ENCODE measurements at places on chromosomes 3 and 15.

DNA sequence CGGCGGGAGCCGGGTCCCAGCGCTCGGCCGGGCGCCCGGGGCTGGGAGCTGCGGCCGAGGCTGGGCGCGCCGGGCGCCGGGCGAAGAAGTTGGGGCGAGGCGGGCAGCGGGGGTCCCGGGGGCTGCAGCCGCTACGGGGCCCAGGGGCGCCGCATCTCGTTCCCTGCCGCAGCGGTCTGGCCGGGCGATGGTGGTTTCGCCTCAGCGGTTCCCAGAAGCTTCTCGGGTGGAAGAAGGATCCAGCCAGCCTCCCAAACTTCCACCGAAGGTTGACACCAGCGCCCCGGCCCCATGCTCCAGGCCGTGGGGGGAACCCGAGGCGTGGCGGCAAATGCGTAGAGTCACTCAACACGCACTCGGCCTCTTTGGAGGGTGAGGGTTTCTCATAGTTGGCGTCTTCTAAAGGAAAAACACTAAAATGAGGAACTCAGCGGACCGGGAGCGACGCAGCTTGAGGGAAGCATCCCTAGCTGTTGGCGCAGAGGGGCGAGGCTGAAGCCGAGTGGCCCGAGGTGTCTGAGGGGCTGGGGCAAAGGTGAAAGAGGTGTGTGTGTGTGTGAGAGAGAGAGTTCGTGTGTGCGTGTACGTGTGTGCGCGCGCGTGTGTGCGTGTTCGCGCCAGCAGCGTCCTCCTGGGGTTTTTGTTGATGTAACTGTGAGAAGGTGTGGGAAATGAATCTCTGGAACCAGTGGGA lies 940 bp downstream of the BOC start:
- no peak for DNase-seq

- no peak for DNase-seq
Measured at GRCh38 chr3:103295974-103296570, 861.3 kb downstream of the ZPLD1 start.

DNA sequence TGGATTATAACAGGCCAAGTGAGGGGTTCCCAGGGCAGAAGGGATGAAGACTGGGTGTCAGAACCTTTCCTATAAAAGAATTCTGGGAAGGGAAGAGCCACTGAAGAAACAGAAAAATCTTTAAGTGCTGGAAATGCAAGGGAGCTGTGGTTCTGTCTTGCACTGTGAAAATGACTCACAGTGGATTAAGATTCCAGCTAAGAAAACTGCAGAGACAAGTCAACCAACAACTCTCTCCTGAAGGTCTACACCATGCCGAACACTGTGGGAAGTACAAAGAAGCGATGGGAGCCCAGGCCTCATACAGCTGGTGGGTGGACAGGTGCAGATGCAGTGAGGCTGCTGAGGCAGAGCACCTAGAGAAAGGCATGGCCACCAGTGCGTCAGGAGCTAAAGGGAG lies 27.7 kb downstream of the ZDHHC3 start:
- DNase-seq = no peak

GRCh38 chr3:59699648-59700320 lies 650.0 kb upstream of the CFAP20DC start:
- DNase-seq = no peak

DNA sequence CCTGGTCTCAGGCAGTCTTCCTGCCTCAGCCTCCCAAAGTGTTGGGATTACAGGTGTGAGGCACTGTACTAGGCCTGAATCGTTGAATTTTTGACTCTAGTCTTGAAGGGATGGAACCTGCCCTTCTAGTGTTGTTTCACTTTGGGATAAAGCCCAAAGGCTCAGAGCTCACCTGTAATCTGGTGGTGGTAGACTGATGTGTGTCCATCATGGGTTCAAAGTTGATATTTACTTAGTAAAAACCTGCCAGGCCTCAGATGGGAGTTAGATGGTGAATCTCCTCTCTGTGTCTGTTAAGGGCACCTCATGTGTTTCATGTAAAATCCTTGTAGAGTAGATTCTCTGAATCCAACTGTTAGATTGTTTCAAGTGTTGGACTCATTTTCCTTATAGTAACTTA lies 41.1 kb downstream of the FNDC3B start:
- no peak for DNase-seq

GRCh38 chr3:43055806-43056770 lies 49.8 kb downstream of the POMGNT2 start:
- no peak for DNase-seq

- DNase-seq = no peak
Measured at GRCh38 chr3:149506540-149506939, 32.0 kb downstream of the TM4SF4 start.

- no peak for DNase-seq
Measured at GRCh38 chr3:29374226-29374625, 93.4 kb downstream of the RBMS3 start.

DNA sequence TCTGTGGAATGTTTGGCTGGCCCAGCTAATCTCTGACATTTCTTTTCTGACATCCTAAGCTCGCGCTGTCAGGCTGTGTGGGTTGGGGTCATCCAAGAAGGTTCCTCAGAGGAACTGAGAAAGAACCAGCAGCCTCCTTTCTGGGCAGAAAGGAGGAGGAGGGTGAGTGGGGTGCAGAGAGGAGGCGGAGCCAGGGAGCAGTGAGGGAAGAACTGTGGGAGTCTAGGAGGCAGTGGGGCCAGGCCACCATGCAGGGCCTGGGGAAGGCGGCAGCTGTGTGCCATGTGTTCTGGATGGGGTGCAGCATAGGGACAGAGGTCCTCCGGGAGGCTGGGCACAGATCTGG lies 5.3 kb downstream of the SEMA7A start:
- no peak for DNase-seq

- DNase-seq = no peak
Measured at GRCh38 chr3:31841515-31841914, 139.5 kb downstream of the OSBPL10 start.

- no peak for DNase-seq
Measured at GRCh38 chr3:187799942-187800641, 54.8 kb upstream of the BCL6 start.

- no peak for DNase-seq
Measured at GRCh38 chr15:72354496-72354895, 21.3 kb downstream of the HEXA start.

GRCh38 chr15:51075364-51075763 lies 19.3 kb downstream of the TNFAIP8L3 start:
- no peak for DNase-seq

DNA sequence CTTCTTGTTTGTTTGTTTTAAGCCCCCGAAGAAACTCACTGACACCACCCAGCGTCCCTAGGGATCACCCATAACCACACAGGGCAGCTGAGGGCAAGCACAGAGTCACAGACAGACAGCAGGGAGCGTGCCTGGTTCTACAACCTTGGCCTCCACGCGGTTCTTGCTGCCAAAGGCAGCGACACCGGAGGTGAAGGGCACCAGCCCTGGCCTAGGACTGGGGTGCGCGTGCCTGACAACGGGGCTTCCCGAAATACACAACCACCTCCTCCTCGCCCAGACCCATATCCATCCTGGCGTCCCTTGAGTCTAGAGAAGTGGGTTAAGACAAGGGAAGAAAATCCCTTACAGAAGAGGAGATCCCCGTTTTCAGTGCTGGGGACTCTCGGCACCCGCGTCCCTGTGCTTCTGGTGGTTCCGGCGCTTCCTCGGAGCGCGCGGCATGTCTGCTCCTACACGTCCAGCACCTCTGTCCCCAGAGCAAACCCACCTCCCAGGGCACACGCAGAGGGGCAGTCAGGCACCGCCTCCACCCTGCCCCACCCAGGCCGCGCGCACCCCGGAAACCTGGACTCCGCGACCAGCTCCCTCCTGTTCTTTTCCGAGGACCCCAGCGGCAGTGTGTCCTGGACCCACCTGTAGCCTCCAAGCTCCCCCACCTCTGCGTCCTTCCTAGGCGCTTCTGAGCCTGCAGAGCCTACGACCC lies 911 bp downstream of the RFTN1 start:
- no peak for DNase-seq

GRCh38 chr3:120460862-120461261 lies 10.1 kb upstream of the FSTL1 start:
- DNase-seq = no peak

DNA sequence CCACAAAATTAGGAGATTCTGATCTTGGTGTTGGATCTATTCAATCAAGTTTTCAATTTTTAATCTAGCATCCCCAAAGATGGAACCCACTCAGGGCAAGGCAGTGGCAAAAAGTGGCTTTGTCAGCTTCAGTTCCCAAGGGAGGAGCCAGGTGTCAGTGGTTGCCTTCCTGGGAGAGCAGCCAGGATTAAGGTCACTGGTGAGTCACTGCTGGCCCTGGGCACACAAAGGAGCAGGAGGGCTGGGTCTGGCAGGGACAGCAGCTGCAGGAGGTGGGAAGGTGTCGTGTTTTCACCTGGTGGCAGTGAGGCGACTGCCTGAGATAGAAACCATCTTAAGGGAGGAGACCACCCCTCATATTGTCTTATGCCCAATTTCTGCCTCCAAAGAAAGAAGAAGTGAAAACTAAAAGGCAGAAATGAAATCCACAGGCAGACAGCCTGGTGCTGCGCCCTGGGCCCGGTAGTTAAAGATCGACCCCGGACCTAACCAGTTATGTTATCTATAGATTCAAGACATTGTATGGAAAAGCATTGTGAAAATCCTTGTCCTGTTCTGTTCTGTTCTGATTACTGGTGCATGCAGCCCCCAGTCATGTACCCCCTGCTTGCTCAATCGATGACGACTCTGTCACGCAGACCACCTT lies 5.9 kb upstream of the KLHL25 start:
- DNase-seq = no peak

DNA sequence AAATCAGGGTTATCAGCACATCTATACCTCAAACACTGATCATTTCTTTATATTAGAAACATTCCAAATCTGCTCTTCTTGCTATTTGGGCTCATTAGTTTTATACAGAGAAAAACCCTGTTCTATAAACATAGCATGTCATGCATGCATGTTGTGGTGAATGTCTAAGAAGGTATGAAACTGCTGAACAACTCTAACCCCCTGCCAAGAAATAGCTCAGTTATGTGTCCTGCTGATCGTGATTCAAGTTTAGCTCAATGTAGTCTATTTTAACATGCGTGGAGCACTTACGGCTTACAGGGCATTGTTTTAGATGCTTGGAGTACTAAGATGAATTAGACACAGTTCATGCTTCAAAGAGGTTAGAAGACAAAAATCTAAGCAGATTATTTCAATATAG lies 35.8 kb downstream of the MYH15 start:
- no peak for DNase-seq

GRCh38 chr3:127964816-127965215 lies 49.8 kb downstream of the KBTBD12 start:
- no peak for DNase-seq

DNA sequence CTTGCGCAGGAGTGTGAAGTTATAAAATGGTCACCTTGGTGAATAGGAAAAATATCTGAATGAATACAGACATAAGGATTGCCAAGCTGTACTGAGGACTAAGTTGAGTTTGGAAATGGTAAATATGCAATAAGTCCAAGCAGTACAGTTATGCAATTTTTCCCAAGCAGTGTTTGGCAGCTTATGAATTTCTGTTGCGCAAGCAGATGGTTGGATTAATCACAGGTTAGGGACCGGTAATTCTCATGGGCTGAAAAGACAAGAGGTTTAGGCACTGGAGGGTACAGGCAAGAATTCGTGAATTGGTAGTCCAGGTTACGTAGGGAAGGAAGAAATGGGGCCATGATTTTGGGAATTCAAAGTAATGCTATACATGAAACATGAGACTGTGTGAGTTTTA lies 210.3 kb downstream of the RAP2B start:
- no peak for DNase-seq

DNA sequence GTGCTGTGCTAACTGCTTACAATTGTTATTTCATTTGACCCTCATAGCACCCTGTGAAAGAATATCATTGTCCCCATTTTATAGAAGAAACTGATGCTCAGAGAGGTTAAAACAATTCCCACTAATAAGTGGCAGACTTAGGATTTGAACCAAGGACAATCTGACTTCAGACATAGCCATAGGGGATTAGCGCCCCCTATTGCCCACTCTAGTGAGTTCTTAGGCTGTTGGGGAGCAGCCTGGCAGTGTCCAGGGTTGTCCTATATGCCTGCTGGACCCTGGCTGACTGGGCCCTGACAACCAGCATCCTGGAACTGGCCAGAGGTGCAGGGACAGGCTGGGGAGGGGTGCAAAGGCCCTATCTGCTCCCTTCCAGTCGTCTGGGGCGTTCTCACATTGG lies 15.4 kb downstream of the DPH3 start:
- DNase-seq = no peak

GRCh38 chr3:192795021-192795420 lies 67.7 kb upstream of the FGF12 start:
- no peak for DNase-seq

DNA sequence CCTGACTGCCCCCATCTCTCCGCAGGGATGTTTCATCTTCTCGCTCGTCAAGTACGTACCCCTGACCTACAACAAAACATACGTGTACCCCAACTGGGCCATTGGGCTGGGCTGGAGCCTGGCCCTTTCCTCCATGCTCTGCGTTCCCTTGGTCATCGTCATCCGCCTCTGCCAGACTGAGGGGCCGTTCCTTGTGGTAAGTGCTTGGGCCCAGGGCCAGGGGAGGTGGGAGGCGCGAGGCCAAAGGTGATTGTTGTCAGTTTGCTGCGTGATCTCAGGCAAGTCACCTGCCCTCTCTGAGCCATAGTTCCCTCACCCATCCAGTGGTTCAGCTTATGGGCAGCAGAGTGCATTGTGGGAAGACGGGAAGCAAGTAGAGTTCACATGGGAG lies 58.5 kb downstream of the GRIP2 start:
- DNase-seq = no peak

DNA sequence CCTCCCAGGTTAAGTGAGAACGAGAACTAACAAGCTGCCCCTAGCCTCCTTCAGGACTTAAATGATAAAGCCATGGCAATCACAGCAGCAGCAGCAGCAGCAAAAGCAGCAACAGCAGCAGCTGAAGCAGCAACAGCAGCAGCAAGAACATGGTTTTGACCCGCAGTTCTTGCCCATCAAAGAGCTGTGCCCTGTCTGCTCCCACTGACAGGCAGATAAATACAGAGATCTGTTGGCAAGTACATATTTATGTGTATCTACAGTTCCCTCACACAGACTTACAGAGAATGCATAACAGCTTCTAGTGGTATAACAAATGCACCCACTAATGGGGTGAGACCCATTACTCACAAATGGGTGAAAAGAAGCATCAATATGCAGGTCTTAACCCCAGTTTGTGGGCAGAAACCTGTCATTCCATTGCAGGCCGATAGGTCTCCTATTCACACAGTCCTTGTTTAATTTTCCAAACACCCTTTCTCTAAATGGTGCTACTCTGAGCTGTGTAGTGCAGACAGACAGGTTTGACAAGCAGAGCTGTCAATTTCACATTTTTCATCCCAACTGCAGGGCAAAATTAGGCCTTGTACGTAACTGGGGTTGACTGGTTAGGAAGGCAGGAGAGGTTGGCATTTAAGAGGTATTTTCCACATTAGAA lies 316.3 kb downstream of the TIGIT start:
- DNase-seq = no peak

- no peak for DNase-seq
Measured at GRCh38 chr3:156024904-156025533, 95.4 kb upstream of the KCNAB1 start.

DNA sequence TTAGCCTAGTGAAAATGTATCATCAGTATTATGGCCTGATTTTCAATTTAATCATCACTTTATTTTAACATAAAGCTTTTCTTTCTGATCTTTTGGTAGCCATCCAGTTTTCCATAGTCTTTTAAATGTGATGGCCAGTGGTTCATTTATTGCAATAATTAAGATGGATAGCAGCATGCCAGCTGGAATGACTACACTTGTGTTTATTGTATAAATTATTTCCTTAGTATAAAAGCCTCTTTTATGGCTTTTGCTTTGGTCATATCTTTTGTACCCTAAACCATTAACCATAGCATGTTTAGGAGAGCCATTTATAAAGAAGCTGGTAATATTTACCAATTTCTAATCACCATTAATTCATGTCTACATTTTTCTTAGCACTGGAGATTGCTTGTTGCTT lies 31.7 kb downstream of the ALCAM start:
- DNase-seq = no peak
